ENCODE measurements at places on chromosomes 16 and 17. TPM values are rescaled to one million over a fixed set of nuclear protein-coding genes. Genes with fewer than 3 reads are reported as not detected.
A peak's percentile ranks its signal among the peaks of the same experiment; 100 is the strongest.

DNA sequence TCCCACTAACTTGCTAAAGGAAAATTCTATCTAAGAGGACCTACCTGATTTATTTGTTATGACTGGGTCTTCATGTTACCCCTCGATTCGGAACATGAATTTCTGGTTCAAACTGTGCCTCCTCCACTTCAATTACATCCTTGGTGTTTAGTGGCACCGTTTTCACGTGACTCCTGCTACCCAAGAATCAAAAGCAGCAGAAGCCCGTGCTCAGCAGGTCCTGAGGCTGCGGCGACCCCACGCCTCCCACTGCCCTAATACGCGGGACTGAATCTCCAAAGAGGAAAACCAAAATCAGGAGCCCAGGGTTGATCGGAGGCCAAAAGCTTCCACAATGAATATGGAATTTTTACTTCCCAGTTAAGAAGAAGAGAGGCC is 94.0 kb upstream of the METRNL start:
- DNase-seq: peak; percentile 53

DNA sequence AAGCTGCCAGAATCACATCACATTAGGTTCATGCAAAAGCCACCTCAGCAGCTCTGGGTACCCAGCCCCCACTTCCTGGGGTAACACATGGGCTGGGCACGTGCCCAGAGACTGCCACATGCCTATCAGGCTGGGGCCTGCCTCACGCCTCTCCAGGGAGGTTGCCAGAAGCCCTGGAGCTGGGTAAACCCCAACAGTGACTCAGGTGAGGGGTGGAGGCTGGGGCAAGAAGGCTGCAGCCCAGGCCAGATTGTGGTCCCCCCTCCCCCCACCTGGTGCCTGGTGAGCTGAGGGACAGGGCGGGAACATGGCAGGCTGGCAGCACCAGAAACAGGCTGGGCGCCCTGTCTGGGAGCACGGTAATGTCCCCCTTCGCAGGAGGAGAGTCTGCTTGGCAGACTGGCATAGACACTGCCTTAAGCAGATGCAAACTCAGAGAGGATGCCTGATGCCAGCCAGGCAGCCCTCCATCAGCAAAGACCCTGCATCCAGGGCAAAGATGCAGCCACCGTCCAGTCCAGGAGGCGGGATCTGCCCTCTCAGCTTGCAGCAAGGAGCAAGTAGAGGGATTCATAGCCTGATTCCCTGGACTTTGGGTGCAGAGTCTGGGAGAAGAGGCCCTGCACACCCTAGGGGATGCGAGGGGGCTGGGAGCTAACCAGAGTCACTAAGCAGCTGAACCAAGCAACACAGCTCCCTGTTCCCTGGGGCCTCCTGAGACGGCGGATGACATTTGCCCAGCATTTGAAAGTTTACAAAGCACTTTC is 28.8 kb downstream of the NGFR start:
- no peak for DNase-seq

- no peak for DNase-seq
Observed at GRCh38 chr17:74815550-74816370, 39.6 kb upstream of the NAT9 start.

- no peak for DNase-seq
Observed at GRCh38 chr16:28880955-28881354, 2.7 kb downstream of the ATP2A1 start.

The PRSS8 gene
- 54.4 TPM for polyA plus RNA-seq

The HES7 gene
- not detected for polyA plus RNA-seq

DNA sequence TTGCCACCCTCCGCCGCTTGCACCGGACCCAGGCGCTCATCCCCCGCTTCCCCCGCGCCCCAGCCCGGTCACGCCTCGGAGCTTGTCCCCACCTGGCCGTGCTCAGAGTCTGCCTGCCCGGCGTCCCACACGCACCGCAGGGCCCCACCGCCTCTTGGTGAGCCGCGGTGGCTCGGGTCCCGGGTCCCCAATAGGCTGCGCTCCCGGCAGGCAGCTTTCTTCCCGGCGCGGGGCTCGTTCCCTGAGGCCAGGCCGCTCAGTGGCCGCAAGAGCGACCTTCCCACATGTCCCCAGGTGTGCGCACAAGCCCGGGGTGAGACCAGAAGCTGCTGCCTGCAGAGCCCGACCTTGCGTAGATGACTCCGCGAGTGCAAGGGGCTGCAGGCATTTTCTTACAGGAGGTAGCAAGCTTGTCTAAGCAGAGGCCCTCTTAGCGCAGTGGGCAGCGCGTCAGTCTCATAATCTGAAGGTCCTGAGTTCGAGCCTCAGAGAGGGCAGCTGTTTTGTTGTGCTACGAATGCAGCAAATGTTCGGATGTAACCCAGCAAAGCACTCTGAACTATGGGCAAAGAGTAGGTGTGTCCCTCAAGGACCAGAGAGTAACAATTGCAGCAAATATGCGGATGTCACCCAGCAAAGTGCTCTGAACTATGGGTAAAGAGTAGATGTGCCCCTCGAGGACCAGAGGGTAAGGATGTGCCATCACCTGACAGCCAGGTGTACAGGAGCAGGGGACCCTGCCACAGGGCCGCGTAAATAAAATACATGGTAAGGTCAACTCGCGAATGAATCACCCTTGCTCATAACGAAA is 15.6 kb downstream of the TLE7 start:
- peak; percentile 43 for DNase-seq

The GFAP gene
- polyA plus RNA-seq: 0.58 TPM

The WNT9B gene
- 8.5 TPM for polyA plus RNA-seq

GRCh38 chr17:37816950-37817349 is 72.1 kb upstream of the HNF1B start:
- no peak for DNase-seq

The ZC3H18 gene
- 35.8 TPM for polyA plus RNA-seq

- DNase-seq: no peak
Observed at GRCh38 chr16:76661691-76662235, 384.6 kb downstream of the CNTNAP4 start.

The NUP93 gene
- polyA plus RNA-seq: 101 TPM

The EFTUD2 gene
- 132 TPM for polyA plus RNA-seq

The MMP28 gene
- 1.2 TPM for polyA plus RNA-seq

DNA sequence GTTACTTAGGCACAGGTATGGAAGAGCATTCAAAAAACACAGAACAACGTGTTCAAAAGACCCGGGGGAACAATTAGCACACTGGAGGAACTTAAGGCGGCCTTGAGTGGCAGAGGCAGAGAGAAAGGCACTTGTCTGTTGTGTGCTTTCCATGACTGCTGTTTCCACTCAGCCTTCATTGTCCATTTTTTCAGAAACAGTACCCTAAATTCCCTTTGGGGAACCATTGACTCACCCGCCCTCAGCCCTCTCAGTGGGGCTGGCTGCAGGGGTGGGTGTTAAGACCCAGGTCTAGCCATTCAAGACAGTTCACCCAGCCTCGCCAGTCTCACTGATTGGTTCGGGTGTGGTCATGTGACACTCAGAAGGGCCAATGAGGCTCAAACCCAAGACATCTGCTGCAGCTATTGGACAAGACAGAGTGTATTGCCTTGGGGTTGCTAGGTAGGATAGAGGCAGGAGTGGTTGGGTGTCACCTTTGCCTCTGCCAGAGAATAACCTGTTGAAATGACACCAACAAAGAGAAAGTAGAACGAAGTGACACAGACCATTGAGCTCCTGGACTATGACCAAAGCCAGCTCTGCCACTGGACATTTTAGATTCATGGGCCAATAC is 19.6 kb upstream of the CEP20 start:
- no peak for DNase-seq

The SNTB2 gene
- polyA plus RNA-seq: 14.8 TPM

DNA sequence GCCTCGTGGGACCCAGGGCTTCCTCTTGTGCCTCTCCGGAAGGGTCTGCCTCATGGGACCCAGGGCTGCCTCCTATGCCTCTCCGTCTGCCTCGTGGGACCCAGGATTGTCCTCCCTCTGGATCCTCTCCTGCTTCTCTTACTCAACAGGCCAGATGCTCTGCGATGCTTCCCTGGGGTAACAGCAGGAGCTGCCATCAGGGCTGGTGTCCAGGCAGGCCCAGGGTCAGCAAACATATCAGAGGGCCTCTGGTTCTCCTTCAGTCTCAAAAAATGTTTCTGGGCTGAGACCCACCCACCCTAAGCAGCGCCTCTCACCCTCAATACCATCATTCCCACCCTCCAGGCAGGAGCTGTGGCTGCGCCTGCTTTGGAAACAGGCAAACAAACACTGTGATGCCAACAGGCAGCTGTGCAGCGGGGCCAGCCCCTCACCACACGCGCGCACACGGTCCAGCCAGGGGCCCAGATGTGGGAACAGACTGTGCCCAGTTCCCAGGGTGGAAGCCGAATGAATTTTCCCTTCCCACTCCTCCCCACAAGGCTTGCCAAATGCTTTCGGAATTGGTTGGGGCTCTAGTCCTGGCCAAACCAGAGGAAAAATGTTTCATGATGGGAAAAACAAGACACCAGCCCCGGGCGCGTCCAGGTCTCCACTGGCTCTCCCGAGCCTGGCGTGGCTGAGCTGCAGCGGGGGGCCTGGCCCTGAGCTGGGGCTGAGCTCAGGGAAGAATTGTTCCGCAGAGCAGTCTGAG is 11.3 kb downstream of the TIMM22 start:
- DNase-seq: no peak

The TMED6 gene
- 2.6 TPM for polyA plus RNA-seq

The CDH16 gene
- 221 TPM for polyA plus RNA-seq

- no peak for DNase-seq
Observed at GRCh38 chr17:56810343-56810742, 23.4 kb downstream of the C17orf67 start.

- DNase-seq: no peak
Observed at GRCh38 chr17:76781056-76781982, 43.4 kb downstream of the MFSD11 start.

The AANAT gene
- 0.50 TPM for polyA plus RNA-seq

DNA sequence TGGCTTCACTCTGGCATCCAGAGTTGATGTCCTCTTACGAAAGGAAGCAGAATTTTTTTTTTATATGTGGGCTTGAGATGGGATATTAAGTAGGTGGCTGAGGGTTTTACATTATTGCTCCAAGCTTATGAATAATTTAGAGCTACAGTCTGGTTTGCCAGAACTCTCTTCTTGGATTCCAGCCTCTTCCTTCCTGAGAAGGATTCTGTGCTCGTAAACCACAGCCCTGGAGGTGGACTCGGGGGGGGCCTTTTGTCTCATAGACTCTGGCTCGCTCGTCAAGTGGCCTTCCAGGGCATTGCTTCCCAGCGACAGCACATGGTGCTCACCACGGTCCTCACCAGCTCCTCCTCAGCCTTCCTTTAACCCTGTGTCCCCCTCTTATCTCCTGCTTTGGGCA is 43.2 kb downstream of the TMEM11 start:
- no peak for DNase-seq

GRCh38 chr16:678209-678857 is 1.9 kb upstream of the STUB1 start:
- DNase-seq: no peak

The CHST4 gene
- polyA plus RNA-seq: 0.55 TPM

The CNGB1 gene
- polyA plus RNA-seq: 0.02 TPM

GRCh38 chr16:87704754-87705353 is 60.9 kb downstream of the KLHDC4 start:
- DNase-seq: no peak

DNA sequence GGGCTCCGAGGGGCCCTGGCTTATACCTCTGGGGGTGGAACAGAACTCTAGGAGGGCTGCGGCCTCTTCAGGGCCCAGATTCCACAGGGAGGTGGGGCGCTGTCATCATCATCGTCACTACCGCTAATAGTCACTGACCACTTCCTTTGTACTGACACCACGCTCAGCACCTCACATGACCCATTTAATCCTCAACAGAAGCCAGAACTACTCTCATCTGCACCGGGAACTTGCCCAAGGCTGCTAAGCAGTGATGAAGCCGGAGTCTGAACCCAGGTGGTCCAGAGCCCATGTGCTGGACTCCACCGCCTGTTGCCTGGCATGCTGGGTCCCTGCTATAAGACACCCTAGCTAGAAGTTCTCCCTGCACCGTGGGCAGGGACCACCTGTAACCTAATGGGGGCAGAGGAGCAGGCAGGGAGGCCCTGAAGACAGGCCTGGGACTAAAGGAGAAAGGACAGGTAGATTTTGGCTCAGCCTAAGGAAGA is 12.0 kb downstream of the UNC13D start:
- no peak for DNase-seq

DNA sequence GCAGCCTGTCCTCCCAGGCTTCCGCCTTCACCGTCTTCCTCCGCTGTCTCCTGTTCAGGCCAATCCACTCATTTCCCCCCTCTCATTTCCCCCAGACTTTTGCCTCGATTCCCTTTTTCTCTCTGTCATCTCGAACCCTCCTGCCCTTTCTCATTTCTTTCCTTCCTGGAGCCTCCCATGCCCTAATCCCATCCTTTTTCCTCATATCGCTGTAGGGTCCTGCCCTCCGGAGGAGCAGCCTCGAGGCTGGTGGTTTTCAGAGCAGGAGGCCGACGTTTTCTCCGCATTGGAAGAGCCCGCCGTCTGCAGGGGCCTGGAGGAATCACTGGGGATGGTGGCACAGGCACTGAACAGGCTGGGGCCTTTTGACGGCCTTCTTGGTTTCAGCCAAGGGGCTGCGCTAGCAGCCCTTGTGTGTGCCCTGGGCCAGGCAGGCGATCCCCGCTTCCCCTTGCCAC is 597 bp downstream of the OVCA2 start:
- DNase-seq: no peak

DNA sequence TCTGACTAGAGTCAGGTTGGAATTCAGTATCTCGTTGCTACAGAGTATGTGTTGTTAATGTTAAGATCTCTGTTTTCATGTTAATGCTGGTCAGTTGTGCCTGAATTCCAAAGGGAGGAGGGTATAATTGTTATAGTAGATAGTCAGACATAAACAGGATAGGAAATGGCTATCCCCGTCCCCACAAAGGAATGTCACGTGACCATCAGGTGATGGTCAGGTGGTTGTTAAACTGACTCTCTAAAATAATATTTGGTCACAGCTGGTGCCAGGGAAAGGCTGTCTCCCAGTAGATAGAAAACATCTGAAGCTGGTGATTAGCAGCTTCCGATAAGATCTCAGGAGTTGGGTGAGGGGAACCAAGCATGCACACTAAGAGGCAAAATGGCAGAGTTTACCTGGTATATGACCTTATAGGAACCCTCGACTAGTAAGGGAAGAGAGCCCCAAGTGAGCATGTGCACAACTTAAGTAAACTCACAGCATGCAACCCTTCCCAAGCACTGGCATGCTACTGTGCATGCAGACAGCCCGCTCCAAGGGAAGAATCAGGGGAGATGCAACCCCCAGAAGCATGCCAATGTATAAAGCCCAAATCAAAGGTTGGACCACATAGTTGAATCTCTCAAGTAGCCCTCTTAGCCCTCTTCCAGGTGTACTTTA is 27.4 kb upstream of the SLC6A2 start:
- DNase-seq: no peak

DNA sequence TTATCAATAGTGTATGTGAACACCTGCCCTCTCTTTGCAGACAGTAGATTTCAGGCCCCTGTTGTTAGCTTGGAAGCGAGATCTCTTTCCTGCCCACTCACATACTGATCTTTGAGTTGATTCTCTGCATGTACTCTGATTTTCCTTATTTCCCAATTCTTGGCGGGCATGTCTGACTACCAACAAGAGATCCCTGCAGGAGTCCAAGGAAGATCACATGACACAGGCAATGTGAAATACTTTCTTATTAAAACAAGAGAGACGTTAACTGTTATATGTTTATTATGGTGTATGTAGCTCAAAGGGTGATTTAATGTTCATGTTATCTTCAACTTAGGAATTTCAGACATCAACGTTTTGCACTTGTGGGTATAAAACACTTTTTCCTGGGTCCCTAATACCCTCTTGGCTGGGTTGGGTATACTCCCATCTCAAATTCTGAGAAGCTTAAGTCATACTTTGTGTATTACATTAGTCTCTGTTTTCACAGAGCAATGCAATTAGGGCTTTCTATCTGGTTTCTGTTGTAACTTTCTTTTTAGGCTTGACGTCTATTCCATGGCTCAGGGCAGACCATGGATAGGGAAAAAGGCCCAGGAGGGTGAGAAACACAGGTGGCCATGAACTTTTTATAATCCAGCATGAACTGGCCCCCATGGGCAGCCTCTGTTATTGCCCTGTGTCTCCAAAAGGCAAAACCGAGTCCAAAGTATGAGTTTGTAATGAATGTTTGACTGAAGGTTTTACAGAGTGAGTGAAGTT is 32.2 kb downstream of the HSD17B2 start:
- DNase-seq: no peak

All from left kidney (tissue), 8 donors.